Dorsolateral prefrontal cortex (tissue), 122 donors: ENCODE measurements at places on chromosomes 16 and 17. TPM values are rescaled to one million over a fixed set of nuclear protein-coding genes. Genes with fewer than 3 reads are reported as not detected.

GRCh38 chr16:9033125-9033830 is 58.2 kb upstream of the HAPSTR1 start:
- no peak for DNase-seq

- no peak for DNase-seq
These were observed 124.1 kb downstream of the CMIP start for GRCh38 chr16:81568749-81569087.

GRCh38 chr17:14333506-14333905 is 32.6 kb downstream of the HS3ST3B1 start:
- DNase-seq = no peak

DNA sequence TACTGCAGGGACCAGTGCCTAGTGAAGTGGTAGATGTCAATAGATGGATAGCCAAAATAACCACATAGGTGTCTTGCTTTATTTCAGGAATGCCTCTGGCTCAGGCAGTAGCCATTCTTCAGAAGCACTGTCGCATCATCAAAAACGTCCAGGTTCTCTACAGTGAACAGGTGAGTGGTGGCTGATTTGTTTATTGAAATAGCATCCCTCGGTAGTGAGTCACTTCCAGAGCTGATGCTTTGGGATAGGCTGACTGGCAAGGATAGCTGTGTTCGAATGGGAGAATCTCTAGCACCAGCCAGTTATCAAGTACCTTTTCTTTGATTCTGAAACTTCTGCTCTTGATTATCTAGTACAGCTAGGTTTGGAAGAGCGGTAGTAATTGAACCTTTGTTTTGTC is 10.3 kb downstream of the PHAF1 start:
- no peak for DNase-seq

DNA sequence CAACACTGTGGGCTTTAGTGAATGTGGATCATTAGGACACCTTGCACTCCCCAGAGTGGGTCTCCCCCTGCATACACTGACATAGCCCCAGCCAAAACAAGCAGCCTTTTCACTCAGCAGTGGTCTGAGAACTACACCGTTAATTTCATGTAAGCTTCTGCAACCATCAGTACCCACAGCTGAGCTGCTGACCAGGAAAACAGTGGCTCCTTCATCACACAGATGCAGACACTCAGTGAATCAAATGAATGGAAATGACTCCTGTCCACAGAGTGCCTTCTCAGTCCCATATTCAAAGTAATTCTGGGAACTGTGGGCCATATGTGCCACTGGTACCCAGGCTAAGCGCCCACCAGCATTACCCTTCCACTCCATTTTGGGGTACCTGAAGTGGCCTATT is 39.3 kb upstream of the NOL11 start:
- DNase-seq = no peak

- no peak for DNase-seq
These were observed 39.6 kb upstream of the ZKSCAN2 start for GRCh38 chr16:25297151-25297787.

DNA sequence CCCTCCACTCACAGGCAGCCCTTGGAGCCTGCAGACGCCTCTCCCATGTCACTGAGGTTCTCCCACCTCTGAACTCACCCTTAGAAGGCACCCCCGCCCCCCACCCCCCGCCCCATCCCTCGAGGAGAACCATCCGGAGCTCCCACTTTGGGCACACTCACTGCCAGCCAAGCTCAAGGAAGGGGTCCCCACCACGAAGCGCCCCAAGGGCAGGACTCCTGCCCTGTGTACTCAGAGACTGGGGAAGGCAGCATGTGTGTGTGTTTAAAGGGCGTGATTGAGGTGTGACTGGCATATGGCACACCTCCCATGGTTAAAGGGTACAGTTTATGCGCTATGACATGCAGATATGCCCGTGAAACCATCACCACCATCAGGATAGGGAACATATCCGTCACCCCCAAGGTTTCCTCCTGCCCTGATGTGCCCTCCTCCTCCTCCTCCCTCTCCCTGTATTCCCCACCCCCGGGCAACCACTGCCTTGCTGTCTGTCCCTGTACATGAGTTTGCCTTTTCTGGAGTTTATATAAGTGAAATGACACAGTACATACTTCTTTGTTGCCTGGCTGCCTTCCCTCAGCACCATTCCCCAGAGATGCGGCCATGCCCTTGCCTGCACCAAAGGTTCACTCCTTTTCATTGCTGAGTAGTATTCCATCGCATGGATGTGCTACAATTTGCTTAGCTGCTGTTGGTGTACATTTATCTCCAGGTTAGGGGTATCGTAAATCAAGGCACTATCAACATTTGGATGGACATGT is 14.0 kb upstream of the RBFOX3 start:
- no peak for DNase-seq

GRCh38 chr16:70766176-70766575 is 34.8 kb downstream of the VAC14 start:
- no peak for DNase-seq

- DNase-seq = no peak
These were observed 10.9 kb upstream of the KRTAP17-1 start for GRCh38 chr17:41326173-41327145.

DNA sequence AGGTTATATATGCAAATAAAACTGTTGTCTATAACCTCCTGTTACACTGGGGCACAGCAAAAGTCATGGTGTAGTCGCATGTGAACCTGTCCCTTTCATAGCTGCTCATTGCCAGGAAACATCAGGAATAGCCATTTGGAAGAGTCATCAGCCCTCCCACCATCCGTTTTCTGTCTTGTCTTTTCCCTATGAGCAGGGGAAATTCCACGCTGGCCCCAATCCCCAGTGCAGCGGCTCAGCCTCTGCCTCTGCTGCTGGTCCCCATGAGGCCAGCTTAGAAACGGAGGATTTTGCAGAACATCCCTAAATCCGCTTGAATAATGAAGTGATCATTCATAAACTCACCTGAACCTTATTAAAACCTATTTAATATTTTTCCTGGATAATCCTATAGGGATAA is 10.5 kb downstream of the MAPT start:
- no peak for DNase-seq

GRCh38 chr17:4480929-4481898 is 17.5 kb upstream of the SPNS2 start:
- DNase-seq = no peak

Gene EFNB3
- 32.8 TPM for total RNA-seq

Gene NCBP3
- total RNA-seq = 42.5 TPM

Gene CX3CL1
- 73.5 TPM for total RNA-seq
